ENCODE measurements at places on chromosomes 12 and 14.

- DNase-seq = no peak
These were observed 19.5 kb upstream of the SPIC start for GRCh38 chr12:101455685-101456084.

- no peak for DNase-seq
These were observed 52.9 kb downstream of the GSC start for GRCh38 chr14:94716976-94717375.

- no peak for DNase-seq
These were observed 59.9 kb downstream of the PKP2 start for GRCh38 chr12:32836710-32837109.

GRCh38 chr14:23694085-23694948 is 58.2 kb downstream of the DHRS2 start:
- DNase-seq = no peak

GRCh38 chr14:23094666-23095195 is at the start of gene ACIN1:
ACIN1 (minus strand) TSS chr14:23095136; CDS start chr14:23095112, 24 bp downstream.
- no peak for DNase-seq

GRCh38 chr12:62632411-62632918 is 165.8 kb downstream of the MON2 start:
- no peak for DNase-seq

GRCh38 chr12:62998454-62998853 is 63.5 kb upstream of the PPM1H start:
- no peak for DNase-seq

GRCh38 chr14:87334997-87335685 is 657.8 kb downstream of the GALC start:
- DNase-seq = no peak

GRCh38 chr14:68688872-68689371 is 103.9 kb downstream of the ZFP36L1 start:
- no peak for DNase-seq

DNA sequence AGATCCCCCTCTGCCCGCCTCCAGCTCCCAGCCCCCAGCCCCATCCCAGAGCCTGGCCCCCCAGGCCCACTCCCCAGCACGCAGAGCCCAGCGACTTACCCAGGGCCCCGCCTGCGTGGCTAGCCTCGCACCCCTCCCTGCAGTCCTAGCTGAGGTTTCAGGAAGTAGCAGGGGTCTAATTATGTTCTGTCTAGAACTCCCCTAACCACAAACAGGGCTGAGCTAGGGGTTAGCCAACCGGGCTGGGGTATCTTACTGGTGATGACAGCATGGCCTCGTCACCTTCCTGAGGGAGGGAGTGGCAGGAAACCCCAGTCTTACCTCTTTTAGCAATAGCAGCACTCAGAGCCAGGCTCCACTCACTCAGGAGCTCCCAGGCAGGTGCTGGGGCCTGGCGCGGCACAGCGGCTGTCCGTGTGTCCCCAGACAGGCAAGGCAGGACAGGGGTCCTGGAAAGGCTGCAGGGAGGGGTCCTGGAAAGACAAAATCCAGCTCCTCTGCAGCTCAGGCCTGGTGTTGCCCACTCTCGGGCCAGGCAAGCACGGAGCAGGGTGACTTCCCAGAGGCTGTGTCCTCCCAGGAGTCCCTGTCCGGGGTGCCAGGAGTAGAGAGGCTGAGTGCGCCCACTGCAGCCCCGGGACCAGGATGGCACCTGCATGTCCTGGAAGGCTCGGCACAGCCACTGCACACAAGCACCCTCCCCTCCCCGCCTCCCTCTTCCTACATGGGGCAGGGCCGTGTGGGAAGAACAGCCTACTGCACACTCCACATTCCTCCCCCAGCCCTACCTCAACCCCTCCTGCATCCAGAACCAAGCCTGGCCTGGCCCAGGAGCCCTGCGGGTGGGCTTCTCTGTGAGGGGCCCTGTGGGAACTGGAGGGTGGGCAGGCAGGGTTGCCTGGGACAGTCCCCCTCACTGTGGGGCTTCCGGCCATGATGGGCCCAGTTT is at the start of gene GPR132:
Gene GPR132 (minus strand): TSS at position 151 of the 949 bp plus-strand sequence. CDS start 10,010 bp downstream, outside the sequence.
- DNase-seq = no peak

DNA sequence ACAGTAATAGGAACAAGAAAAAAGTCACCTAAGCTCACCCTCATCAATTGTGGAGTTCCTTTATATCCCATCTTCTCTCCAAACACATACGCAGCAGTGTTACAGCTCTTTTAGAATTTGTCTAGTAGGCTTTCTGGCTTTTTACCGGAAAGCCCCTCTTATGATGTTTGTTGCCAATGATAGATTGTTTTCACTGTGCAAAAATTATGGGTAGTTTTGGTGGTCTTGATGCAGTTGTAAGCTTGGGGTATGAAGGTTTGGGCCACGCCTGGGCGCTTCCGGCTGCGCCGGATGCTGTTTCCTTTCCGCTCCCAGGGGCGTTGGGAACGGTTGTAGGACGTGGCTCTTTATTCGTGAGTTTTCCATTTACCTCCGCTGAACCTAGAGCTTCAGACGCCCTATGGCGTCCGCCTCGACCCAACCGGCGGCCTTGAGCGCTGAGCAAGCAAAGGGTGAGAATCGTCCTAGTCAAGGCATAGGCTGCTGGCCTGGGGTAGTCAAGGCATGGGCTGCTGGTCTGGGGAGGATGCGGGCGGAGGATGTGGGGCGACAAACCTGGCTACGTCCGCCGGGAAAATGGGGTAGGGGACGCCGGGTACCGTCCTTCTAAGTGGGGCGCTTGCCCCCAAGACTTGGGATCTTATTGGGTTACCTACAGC is at the start of the genes C12orf57 and RNU7-1:
Gene C12orf57 (plus strand): TSS at position 301 of the 659 bp plus-strand sequence. CDS start 100 bp downstream, at position 401.
Gene RNU7-1 (plus strand): TSS at position 95 of the 659 bp plus-strand sequence.
- peak; percentile 83 for DNase-seq

DNA sequence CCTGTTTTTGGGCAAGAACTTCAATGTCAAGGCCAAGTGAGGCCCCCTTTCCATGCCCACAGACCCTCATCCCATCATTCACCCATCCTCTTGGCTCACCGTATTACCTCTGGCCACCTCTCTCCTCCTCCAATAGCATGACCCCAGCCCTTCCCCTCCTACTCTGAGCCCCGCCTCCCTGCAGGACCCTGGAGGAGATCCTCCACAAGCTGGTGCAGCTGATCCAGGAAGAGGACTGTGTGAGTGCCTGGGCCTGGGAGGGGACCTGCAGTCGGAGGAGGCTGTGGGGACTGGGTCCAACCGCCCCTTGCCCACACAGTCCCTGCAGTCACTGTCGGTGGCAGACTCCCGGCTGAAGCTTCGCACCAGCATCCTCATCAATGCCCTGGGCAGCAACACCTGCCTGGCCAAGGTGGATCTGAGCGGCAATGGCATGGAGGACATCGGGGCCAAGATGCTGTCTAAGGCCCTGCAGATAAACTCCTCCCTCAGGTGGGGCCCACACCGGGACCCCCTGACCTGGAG is 7.2 kb downstream of the CARMIL3 start:
- no peak for DNase-seq

DNA sequence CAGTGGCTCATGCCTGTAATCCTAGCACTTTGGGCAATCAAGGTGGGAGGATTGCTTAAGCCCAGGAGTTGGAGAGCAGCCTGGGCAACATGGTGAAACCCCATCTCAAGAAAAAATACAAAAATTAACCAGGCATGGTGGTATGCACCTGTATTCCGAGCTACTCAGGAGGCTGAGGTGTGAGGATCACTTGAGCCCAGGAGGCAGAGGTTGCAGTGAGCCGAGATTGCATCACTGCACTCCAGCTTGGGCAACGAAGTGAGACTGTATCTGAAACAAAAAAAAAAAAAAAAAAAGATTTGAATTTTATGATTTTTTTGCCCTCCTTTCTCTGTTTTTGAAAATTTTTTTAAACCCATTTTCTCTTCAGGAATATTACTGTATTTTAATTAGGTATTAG is 17.7 kb downstream of the C12orf75 start:
- no peak for DNase-seq

DNA sequence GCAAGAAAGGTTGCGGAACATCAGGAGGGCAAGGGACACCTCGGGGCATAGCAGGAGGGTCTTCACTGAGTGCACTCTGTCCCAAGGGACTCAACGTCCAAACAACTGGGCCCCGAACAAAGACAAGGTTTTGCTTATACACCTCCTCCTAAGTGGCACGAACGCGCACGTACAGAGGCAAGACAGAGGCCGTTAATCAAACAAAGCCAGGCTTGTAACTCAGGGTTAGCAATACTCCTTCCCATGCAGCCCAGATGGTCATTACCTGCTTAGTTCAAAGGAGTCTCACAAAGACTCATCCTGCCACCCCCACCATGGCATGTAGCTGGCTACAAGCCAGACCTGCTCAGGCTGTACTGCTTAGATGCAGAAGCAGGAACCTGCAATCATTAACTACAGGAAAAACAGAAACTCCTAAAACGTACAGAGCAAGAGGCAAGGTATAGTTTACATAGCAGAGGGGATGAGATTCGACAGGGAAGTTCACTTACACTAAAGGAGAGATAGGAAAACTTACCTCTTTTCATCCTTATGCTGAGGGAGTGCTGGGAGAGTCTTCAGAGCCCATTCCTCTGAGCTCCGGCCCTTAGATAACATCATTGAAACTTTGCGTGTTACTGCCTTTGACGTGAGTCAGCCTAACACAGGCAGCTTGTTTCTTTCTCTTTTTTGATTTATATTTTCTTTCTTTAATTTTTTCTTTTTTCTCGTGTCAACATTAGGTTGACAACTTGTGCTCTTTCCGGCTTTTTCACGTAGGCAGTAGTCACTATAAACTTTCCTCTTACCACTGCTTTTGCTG is 1319.1 kb downstream of the TMEM121 start:
- peak; percentile 80 for DNase-seq

GRCh38 chr12:69641546-69641945 is 30.8 kb upstream of the LRRC10 start:
- no peak for DNase-seq

DNA sequence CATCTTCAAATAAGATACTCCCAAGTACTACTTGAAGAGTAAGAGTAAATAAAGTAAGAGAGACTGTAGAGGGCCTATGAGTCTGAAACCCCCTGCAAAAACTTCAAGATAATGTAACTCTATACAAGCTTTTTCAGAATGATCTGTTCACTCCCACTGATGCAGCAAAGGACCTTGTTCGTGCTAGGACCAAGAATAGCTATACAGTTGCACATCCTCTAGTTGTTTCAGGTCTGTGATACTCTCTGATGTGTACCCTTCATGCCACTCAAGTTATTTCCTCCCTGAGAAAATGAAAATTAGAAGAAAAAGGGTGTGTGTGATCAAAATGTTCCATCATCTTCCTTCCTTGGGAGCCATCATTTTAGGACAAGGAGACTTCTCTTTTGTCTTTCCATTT is 204.4 kb downstream of the ALX1 start:
- DNase-seq = no peak

DNA sequence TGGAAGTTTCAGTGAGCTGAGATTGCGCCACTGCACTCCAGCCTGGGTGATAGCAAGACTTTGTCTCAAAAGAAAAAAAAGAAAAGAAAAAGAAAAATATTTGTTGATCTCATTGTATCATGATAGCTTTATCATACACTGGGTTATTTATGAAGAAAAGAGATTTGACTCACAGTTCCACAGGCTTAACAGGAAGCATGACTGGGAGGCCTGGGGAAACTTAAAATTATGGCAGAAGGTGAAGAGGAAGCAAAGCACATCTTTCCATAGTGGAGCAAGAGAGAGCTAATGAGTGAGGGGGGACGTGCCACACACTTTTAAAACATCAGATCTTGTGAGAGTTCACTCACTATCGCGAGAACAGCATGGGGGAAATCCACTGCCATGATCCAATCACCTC is 72.7 kb upstream of the FUT8 start:
- no peak for DNase-seq

DNA sequence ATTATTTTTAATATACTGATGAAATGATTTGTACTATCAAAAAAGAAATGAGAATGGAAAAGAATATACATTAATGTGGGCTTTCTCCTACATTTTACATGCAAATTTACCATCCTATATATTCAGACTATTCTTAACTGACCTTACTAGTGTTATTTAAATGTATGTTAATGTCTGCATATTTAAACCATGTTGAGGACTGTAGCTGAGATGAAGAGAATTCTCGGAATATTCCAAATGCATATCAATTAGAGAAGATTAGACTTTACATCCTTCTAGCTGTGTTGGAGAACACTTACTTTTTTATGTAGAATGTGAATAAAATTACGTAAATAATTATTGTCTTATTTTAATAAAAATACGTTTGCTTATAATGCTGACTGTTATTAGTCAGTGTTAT is 990.1 kb upstream of the LRFN5 start:
- no peak for DNase-seq

DNA sequence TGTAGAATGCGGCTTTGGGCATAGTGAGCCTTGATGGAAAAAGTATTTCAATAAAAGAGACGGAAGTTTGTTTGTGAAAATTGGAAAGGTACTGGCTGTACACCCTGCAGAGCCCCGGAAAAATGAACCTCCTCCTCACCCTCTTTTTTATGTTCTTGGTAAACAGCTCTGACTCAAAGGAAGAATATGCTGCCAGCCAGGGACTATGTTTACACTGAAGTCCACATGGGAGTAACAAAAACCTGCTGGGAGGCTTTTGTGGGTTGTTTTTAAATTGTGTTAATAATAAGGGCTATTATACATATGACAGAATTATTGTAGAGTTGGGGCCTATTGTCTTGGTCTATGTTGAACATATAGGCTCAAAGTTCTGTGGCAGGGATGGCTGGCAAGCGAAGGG is 70.7 kb downstream of the TTC8 start:
- DNase-seq = no peak

DNA sequence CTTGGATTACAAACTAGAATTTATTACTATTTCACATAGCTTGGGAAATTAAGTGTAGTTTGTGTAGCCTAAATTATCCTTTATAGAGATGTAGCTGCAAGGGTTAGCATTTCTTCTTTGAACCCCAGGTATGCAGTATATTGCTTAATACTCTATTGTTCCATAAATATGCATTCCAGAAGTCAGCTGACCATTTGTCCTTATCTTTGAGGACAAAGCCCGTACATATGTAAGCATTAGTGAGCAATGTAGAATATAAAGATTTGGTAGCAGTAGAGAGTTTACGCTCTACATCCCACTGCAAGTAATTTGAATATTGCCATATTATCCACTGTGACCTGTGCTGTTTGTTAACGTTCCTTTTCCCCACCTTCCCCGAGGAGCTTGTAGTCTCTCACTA is 26.9 kb downstream of the PPM1A start:
- no peak for DNase-seq

DNA sequence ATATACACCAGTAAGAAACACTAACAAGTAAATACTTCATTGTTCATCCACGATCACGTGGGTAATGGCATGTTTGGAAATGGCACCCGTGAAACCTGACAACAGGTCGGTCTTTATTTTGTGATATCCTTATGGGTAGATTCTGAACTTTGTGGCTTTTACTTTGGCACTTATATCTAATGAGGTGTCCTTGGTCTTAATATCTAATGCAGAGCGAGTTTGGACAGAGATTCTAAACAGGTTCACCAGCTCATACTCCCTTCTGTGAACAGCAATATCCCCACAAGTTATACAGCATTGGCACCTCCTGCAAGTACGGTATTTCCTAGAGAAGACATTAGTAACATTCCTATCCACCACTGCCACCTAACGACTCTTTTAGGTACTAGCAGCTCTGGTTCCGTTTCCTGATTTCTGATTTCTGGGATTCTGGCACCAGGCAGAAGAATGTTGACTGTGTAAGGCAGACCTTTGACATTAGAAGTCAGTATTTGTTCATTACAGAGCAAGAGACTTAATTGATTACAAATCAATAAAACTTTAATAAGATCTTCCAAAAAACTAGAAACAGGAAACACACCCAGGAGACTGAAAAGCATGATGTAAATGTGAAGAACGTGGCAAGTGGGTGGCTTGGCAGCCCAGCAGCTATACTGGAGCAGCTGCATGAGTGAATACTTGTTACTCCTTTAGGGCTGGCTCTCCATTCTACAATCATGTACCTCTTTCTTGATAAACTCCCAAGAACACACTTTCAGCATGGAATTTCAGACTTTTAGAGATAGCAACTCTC is 2.5 kb downstream of the ANG start:
- DNase-seq = peak; percentile 23

- DNase-seq = peak; percentile 54
These were observed 570 bp downstream of the DMAC2L start for GRCh38 chr14:50312734-50313054.

Data from NCI-H187 (cell line).